ENCODE measurements at places on chromosomes 6 and 20.

DNA sequence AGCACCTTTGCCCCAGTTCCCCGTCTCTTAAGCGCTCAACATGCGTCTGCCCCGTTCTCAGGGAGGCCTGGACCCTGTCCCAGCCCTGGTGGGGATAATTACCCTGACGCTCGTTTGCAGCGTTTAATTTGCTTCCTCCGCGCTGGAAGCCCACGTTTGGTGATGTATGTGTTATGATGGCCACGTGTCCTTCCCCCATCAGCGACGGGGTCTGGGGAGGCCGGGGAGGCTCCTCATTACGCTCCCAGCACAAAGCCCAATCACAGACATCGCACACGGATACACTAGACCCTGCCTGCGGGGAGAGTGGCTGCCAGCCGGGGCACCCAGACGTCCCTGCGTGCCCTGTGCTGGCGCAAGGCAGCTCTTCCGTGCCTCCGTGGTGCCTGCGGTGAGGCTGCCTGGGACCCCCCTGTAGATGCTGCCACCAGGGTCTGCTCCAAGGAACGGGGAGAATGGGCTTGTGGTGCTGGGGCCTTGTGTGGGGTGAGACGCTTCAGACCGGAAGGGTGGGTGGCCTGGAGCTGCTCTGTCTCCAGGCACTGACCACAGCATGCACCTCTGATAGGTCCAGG, 10.2 kb upstream of the CHRNA4 start:
- DNase-seq: no peak

GRCh38 chr6:165940366-165940765, 227.3 kb downstream of the TBXT start:
- DNase-seq: no peak

GRCh38 chr20:44762466-44763140, 16.9 kb downstream of the KCNK15 start:
- DNase-seq: no peak

GRCh38 chr6:12844284-12845223, 128.0 kb downstream of the PHACTR1 start:
- DNase-seq: no peak

- DNase-seq: no peak
Observed at GRCh38 chr20:43977252-43977651, 62.6 kb downstream of the TOX2 start.

DNA sequence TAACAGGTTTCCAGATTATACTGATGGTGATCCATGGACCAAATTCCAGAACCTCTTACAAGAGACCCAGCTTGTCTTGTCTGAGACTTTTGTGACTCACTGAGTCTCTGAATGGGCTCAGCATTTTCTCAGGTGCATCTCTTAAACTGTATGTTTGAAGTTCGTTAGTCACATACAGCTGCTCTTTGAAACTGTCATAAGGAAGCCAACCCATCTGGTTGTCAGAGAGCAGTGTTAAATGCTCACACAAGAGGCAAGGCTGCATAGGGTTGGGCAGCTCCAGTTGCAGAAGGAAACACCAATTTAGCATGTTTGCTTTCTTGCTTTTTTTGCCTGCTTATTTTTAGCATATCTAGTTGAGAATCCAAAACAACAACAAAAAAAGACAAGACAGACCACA, 47.1 kb downstream of the TRIM27 start:
- no peak for DNase-seq

DNA sequence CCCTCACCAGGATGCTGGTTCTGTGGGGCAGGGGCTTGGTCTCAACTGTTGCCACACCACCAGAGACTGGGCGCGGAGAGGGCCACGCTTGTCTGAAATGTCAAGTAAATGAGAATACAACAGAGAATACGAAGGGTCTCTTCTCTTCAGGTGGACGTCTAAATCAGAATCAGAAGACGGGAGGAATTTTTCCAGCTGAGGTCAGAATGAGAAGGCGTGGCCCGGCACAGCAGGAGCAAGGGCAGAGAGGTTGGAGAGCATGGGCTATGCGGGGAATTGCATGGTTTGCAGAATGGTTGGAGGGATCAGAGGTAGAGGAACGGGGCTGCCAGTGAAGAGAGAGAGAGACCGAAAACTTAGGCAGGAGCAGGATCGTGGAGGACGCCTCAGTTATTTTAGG, 337.9 kb downstream of the QKI start:
- DNase-seq: no peak

GRCh38 chr20:59435518-59435917, 135.1 kb downstream of the EDN3 start:
- no peak for DNase-seq

- no peak for DNase-seq
Observed at GRCh38 chr20:44302736-44303135, 8.3 kb downstream of the FITM2 start.

DNA sequence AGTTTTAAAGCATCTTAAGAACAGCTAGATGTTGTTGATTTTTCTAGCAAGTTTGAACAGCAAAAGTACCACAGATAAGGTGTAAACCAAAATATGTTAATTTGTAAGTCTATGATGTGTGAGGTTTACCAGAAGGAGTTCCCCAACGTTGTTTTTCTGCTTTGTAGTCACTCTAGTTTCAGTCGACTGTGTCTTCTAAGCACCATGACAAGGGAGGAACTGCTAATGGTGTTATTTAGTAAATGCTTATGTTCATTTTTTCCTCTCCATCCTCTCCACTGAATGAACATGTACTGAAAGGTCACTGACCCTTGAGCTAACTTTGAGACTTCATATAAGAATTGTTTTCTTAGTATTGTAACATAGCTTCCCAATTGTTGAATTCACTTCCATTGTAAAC, 3.0 kb downstream of the ENPP3 start:
- DNase-seq: no peak

GRCh38 chr6:123117145-123117908, 121.3 kb downstream of the CLVS2 start:
- DNase-seq: no peak

- no peak for DNase-seq
Observed at GRCh38 chr20:20465252-20465651, 97.3 kb downstream of the INSM1 start.

DNA sequence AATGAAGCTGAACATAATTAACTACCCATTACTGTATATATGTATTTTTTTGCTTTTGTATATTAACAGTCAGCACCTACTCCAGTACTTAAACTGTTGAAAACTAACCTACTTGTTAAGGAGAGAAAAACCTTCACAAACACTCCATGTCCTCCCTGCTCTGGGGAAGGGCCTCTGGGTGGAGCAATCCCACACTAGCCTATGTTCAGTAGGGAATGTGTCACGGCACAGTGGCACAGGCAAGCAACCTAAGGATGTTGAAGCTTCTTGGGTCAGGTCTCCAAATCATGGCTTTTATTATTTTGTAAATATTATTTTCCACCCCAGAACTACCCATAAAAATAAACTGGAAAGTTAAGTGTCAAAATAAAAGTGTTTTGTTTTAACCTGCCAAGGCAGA, 5.3 kb downstream of the MAN1A1 start:
- DNase-seq: no peak

- DNase-seq: no peak
Observed at GRCh38 chr20:64001607-64002011, 20.7 kb downstream of the PRPF6 start.

DNA sequence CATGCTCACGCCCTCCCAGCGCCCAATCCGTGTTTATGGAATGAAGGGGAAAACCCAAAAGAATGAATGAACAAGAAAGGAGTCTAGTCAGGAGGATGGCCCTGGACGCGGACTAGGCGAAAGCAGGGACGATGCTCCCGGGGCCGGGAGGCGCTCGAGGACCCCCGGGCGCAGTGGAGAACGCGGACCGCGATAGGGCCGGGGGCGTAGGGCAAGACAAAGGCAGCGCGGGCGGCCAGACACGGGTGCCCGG, 758 bp downstream of the GCLC start:
- no peak for DNase-seq

- DNase-seq: no peak
Observed at GRCh38 chr20:47465335-47466090, 36.2 kb upstream of the NCOA3 start.

- DNase-seq: no peak
Observed at GRCh38 chr6:156395276-156395675, 381.9 kb upstream of the ARID1B start.

DNA sequence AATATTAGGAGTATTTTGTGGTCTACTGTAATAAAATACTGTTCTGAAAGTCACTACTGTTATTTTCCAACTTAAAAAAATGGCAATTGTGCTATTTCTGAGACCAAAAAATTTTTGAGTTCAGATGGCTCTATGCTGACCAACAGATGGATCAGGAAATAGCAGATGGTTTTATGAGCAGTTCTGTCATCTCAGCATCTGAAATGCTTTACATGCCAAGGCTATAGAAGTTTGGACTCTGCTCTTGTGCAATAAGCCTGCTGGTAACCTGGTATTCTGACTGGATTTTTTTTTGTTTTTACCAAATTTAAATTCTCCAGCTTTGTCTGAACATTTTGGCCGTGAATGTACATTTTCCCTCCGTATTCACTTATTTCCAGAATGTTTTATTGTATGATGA, 1127.5 kb downstream of the GRIK2 start:
- DNase-seq: no peak

- no peak for DNase-seq
Observed at GRCh38 chr6:22353101-22353500, 56.3 kb upstream of the PRL start.

GRCh38 chr6:56752009-56752408, 109.3 kb upstream of the DST start:
- DNase-seq: no peak

- no peak for DNase-seq
Observed at GRCh38 chr6:154580397-154581135, 70.1 kb upstream of the CNKSR3 start.

- DNase-seq: no peak
Observed at GRCh38 chr6:21791581-21791980, 198.0 kb downstream of the SOX4 start.

DNA sequence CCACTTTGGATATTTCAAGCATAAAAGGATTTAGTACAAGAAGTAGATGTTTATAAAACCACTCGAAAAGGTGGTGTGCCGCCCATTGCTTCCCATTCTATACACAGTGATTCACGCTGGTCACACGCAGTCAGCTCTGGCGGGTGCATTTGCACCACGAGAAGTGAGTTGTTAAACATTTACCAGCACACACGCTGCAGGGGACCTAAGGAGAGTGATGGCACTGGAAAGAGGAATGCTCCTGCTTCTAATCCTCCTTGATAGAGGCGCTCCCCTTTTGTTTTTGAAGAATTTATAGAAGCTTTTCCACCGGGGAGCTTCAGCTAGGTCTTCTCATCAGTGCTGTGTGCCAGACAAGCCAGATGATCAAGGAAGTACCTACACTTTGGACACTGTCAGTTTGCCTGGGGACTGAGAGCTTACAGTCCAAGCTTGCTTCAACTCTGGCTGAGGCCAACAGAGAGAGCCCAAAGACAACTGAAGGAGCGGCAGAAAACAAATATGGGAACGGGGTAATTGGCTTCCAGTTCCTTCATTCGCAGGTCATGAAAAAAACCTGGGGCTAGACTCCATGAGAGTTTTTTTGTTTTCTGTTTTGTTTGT, 31.2 kb downstream of the MUC22 start:
- no peak for DNase-seq

GRCh38 chr6:2081155-2082138, 164.0 kb downstream of the GMDS start:
- no peak for DNase-seq

DNA sequence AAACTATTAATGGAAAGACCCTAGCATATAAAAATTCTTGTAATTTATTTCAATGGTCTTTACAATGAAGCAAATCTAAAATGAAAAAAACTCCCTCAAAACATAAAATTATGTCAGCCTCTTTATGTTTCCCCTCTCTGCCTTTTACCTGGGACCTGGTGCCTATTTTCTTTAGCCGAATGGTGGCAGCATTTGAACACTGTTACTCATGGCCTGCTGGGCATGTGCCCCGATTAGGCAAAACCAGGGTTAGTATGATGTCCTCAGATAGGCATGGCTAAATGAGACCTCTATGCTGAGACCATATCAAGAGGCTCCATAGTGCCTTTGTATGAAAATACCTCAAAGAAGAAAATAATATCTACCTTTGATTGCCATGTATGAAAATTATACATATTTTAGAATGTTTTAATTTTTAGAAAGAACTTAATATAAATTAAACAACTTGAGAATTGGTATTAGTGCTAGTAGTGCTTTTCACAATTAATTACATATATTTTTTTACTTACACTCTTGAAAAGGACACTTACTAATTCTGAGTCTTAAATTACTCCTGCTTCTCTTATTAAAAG, 22.5 kb upstream of the C6orf58 start:
- DNase-seq: no peak

- DNase-seq: no peak
Observed at GRCh38 chr6:145336119-145336518, 399.2 kb downstream of the EPM2A start.
